Stimulated activated CD8-positive, alpha-beta memory T cell treated with anti-CD3 and anti-CD28 coated beads, Interleukin-4, amount 100 ng/mL, for 1 hour (primary cell): ENCODE measurements at places on chromosomes 1 and 21.

DNA sequence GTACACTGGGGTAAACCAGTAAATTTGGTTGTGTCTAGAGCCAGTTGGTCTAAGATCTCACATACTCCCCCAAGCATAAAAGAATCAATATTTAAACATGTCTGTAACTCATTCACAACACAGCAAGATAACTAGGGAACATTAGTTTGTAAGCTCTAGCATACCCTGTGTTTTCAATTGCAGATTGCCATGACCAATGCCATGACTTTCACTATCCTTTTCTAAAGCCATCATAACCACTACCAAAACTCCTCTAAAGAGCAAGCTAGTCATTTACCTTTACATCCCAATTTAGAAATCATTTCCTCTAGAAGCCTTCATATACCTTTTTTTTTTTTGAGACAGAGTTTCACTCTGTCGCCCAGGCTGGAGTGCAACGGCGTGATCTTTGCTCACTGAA is 56.5 kb upstream of the PLA2G4A start:
- no peak for DNase-seq

DNA sequence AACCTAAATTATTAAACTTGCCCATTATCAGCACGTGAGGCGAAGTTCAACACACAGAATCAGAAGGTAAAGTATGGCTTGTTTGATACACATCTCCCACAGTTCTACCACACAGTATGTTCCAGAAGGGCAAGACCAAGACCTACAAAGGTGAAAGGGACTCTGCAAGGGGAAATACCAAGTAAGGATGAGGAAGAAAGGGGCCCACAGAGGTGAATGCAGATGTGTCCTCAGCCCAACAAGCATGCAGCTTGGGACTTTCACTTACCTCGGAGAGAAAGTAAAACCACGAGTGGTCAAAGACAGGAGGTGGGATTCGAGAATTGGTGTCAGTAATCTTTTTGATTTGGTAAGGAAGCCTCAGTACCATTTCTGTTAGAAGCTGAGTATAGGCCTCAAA is 85.8 kb downstream of the UBR4 start:
- no peak for DNase-seq

- no peak for DNase-seq
Observed at GRCh38 chr1:218299416-218299815, 14.3 kb downstream of the RRP15 start.

- DNase-seq: no peak
Observed at GRCh38 chr1:160163615-160164014, 12.2 kb downstream of the ATP1A4 start.

DNA sequence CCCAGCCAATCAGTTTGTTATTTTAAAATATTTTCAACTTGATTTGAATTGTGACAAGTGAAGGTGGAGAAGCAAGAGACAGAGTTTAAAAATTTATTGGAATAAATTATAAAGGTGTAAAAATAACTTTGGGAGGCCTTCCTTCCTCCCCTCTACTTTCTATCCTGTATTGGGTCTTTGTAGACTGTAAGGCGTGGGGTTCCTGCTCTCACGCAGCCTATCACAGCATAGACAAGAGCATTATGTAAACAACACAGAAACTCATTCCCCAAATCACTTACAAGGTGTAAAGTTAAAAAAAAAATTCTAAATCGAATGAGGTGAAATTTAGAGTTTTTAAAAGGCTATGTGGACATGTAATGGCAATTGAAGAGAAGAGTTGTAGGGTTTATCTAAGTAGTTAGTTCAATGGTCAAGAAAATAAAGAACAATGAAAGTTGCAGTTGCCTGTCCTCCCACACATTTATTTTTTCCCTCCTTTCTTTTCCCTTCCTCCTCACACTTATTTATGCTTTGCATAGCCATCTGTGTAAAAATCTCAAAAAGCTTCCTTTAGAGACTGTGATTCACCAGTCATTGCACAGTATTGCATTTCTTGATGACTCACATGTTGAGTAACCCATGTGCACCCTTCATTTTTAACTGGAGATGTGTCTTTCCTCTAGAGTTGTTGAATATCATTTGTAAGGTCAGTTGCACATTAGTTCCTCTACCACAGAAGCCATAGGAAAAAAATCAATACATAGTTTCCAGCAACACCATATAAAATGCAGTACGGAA is 242.2 kb downstream of the PTPRC start:
- DNase-seq: no peak

- DNase-seq: no peak
Observed at GRCh38 chr1:226943927-226944326, 3.8 kb downstream of the COQ8A start.

DNA sequence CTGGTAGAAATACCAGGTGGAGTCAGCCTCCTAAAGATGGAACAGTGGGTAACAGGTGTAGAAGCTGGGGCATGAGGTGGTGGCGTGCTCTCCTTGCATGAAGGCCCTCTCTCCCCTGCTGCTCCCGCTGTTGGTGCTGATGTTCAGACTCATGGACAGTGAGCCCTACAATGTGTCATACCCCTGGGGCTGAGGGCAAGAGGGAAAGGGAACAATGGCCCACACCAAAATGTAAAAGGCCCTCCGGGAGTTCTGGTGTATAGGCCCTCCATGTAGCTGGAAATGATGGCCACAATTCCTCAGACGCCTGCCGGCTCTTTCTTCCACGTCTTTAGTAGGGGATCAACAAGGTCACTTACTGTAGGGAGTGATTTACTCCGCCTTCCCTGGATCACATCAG is 194.9 kb downstream of the DYRK1A start:
- DNase-seq: no peak

GRCh38 chr1:235002706-235003300 is 125.8 kb downstream of the TOMM20 start:
- no peak for DNase-seq
